ENCODE measurements at places on chromosomes 11 and 22.

DNA sequence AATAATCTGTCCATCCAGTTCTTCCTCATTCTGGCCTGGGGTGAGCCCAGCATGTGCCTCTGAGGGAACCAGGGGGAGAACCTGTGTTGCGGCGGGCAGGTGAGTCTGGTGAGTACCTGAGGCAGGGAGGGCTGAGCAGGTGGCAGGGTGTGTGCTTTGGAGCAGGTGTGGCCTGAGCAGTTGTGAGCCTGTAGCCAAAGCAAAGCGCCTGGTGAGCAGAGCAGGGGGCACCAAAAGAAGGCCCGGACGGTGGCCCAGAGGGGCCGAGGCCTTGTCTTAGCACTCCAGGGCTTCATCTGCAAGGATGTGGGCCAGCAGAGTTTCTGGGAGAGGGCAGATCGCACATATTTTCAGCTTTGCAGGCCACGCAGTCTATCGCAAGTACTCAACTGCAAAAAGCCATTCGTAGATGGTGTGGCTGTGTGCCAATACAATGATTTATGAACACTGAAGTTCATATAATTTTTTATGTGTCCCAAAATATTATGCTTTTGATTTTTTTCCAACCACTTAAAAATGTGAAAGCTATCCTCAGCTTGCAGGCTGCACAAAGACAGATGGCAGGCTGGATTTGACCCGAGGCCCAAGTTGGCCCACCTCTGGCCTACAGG is 8.7 kb downstream of the GLB1L2 start:
- no peaks in the 10 kb centered on the region for H3K36me3 ChIP-seq
- H3K4me3 ChIP-seq = no peak overlapping the region
- peak; percentile 12 for DNase-seq
- H3K4me1 ChIP-seq = no peaks in the 10 kb centered on the region
- H3K27me3 ChIP-seq = peaks cover 3% of the 10 kb centered on the region

DNA sequence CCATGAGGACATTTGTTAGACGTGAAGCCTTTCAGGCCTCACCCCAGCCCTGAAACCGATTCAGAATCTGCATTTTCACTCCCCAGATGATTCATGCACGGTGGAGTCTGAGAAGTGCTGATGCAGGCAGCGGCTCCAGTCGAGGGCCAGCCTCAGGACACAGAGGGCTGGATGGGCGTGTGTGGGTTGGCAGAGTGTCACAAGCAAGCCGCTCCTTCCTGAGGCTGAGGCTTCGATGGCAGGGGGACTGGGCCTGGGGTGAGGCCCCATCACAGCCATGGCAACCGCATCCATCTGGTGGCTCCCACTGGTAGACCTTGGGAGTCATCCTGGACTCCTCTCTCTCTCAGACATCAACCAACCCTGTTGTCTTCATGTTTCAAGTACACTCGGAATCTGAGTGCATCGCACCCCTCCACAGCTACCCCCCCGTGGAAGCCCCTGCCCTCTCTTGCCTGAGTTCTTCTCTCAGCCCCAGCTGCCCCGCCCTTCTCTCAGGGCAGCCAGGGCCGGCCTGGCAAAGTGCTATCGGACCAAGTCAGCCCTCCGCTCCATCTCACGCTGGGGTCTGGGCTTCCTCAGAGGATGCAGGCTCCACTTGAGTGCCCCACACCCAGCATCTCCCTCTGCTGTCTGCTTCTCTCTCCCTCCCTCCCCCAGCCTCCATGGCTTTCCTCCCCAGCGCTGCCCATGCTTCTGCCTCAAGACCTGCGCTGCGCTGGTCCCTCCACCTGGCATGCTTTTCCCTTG is 10.6 kb downstream of the KCNC1 start:
- H3K4me1 ChIP-seq = no peaks in the 10 kb centered on the region
- H3K36me3 ChIP-seq = no peaks in the 10 kb centered on the region
- H3K27me3 ChIP-seq = peaks cover 16% of the 10 kb centered on the region
- no peak for DNase-seq
- H3K27ac ChIP-seq = no peak overlapping the region

GRCh38 chr11:17734418-17734911 is at the start of gene KCNC1:
Gene KCNC1 (plus strand): TSS chr11:17734781. CDS start chr11:17736003, 1,222 bp downstream.
- H3K27ac ChIP-seq = peak within 1 kb of the TSS; percentile 68
- no peaks in the 10 kb centered on the region for H3K36me3 ChIP-seq
- peak; percentile 18 for DNase-seq

DNA sequence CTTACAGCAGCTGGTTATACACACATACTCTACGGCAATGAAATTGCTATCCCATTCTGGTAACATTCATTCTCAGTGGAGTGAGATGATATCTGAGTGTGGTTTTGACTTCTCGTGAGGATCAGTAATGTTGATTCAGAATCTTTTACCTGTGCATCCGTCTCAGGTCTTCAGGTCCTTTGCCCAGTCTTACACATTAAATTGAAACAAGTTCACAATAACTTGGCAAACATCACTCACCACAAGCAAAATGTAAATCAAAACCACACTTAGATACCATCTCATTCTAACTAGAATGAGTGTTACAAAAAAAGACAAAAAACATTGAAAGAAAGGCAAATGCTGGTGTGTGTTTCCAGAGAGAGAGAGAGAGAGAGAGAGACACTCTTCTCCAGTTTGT is 14.0 kb downstream of the RGL4 start:
- H3K4me1 ChIP-seq = peaks cover 73% of the 10 kb centered on the region
- no peaks in the 10 kb centered on the region for H3K27me3 ChIP-seq
- H3K36me3 ChIP-seq = peaks cover 89% of the 10 kb centered on the region
- peak overlapping the region; percentile 66 for H3K27ac ChIP-seq
- H3K4me3 ChIP-seq = no peak overlapping the region

- H3K4me3 ChIP-seq = no peak overlapping the region
- peaks cover 24% of the 10 kb centered on the region for H3K27me3 ChIP-seq
- DNase-seq = no peak
- H3K4me1 ChIP-seq = no peaks in the 10 kb centered on the region
- H3K36me3 ChIP-seq = no peaks in the 10 kb centered on the region
- no peak overlapping the region for H3K27ac ChIP-seq
Measured at GRCh38 chr22:22142661-22143060, 101.9 kb upstream of the VPREB1 start.

GRCh38 chr11:119742263-119742861 is 13.4 kb upstream of the NECTIN1 start:
- peaks cover 73% of the 10 kb centered on the region for H3K27me3 ChIP-seq
- peaks cover 3% of the 10 kb centered on the region for H3K4me1 ChIP-seq
- H3K4me3 ChIP-seq = no peak overlapping the region
- H3K27ac ChIP-seq = no peak overlapping the region

DNA sequence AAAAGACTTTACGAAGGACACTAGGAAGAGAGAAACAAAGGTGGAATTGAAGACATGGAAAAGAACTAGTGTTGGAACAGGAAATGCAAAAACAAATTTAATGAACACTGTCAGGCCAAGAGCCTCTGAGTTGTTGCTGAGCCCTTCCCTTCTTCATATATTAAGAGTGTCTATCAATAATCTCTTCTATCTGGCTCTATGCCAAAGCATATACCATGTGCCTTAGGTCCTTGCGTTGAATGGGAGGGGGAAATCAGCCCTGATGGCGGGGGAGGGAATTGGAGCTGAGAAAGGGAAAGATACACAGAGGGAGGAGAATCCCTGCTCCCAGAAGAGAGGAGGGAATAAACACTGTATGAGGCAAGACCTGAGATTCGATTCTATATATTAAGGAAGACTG is 5.5 kb upstream of the OR52B6 start:
- H3K27me3 ChIP-seq = no peaks in the 10 kb centered on the region
- no peak overlapping the region for H3K27ac ChIP-seq
- H3K36me3 ChIP-seq = no peaks in the 10 kb centered on the region
- H3K4me1 ChIP-seq = no peaks in the 10 kb centered on the region
- DNase-seq = no peak
- H3K4me3 ChIP-seq = no peak overlapping the region

DNA sequence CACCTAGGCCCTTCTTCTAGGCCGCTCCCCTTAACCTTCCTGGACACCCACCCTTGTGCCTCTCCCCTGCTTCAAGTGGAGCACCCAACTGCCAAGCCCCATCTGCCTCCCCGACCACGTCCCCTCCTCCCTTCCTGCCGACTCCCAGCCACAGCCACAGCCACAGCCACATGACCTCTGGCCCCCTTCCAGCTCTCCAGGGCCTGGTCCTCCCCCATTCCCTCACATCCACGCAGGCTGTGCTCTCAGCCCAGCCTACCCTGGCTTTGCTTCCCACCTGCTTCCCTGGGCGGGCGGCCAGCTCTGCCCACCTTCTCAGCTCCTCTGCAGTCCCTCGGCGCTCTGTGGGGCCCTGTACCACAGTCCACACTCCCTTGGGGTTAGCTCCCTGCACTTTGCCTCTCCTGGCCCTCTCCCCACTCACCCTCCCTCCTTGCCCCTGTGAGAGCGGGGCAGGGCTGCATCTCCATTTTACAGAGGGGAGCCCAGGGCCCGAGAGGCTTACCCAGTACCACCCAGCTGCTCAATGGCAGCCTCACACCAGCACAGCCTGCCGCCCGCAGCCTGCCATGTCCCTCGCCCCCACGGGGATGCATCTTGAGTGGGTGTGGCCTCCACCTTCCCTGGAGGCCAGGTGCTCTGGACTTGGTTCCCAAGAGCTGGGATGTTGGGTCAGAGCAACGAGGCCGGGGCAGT is 20.3 kb downstream of the PARVG start:
- DNase-seq = no peak
- H3K27ac ChIP-seq = no peak overlapping the region
- H3K36me3 ChIP-seq = peaks cover 37% of the 10 kb centered on the region

DNA sequence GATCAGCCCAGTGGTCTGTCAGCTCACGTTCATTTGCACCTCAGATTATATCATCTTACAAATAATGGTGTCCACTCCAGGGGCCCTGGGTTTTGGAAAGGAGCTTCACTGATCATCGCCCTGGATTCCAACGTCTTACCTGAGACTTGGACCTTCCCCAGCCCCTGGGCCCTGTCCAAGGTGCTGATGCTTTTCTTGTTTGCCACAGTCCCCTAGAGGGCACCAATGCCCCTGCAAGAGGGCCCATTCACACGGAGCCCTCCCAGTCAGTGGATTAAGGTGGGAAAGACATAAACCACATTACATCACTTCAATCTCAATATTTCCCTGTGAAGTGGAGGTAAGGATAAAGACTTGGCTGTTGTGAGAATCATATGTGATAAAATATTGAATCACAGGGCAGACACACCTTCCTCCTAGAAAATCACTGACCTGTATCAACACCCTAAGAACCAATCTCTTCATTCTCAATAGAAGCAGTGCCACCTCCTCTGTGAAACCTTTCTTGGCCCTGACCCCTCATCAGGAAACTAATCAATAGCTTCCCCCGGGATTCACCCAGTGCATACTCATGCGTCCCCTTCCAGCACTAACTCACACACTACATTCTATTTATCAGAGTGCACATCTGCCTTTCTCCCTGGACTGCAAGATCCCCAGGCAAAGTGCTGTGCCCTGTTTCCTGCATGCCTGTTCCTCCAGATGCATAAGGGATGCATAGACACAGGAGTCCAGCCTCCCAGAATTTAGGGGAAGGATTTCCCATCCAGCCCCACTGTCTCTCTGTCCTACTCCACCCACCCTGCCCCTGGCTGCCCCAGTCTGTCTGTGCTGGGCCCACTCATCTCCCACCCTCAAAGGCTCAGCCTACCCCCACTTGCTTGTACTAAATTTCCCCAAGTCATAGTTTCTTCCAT is 167.0 kb downstream of the BUD13 start:
- H3K36me3 ChIP-seq = no peaks in the 10 kb centered on the region
- no peak overlapping the region for H3K27ac ChIP-seq
- no peak overlapping the region for H3K4me3 ChIP-seq
- no peaks in the 10 kb centered on the region for H3K4me1 ChIP-seq

DNA sequence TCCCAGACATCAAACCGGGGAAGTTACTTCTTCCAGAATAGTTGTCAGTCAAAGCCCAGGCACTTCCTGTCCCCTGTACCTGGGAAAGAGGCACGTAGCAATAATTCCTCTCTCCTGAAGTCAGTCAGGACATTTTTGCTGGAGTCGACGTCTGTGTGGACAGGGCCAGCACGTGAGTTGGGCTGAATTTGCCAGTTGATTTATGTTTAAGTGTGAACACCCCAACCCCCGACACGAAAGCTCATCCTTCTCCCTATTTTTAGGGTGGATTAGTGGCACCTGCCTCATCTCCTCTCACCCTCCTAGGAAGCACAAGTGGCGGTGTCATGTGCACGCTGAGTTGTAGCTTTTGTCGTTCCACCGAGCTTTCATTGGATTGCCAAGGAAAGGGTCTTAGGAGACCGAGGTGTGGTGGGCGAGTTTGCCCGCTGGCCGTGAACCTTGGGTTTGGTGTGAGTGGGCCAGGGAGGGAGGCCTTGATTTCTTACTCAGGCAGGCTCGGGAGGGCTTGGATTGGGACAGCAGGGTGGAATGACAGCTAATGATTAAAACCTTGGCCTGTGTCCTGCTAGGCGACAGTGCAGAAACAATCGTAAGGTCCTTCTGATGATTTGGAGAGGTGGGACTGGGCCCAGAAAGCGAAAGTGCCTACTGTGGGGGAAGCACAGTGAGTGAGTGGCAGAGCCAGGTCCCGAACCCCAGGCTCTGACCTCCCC is 87.0 kb upstream of the CRYBB3 start:
- peaks cover 20% of the 10 kb centered on the region for H3K4me1 ChIP-seq
- H3K27ac ChIP-seq = peak overlapping the region; percentile 24
- peaks cover 10% of the 10 kb centered on the region for H3K27me3 ChIP-seq
- DNase-seq = no peak

DNA sequence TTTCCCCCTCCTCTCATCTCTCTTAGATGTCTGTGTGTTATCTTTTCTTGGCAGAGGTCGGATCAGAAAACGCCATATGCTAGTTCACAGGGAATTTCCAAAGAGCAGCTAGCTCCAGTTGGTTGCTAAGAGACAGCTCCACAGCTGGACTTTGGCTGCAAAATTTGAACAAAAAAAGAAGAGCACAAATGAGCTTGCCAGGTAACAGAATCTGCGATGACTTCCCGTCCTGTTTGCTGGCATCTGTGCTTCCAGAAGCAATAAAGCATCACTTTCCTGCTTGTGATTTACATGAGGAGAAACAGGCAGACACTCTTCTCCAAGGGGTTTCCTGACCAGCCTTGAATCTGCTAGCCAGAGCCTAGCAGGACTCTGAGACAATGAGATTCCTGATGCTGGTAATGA is 596.0 kb upstream of the B3GAT1 start:
- no peak overlapping the region for H3K27ac ChIP-seq
- peaks cover 3% of the 10 kb centered on the region for H3K27me3 ChIP-seq
- H3K36me3 ChIP-seq = no peaks in the 10 kb centered on the region
- H3K4me1 ChIP-seq = no peaks in the 10 kb centered on the region
- no peak overlapping the region for H3K4me3 ChIP-seq
- no peak for DNase-seq

GRCh38 chr11:118437208-118438125 is 1.2 kb downstream of the KMT2A start:
- peaks cover 23% of the 10 kb centered on the region for H3K36me3 ChIP-seq
- peaks cover 4% of the 10 kb centered on the region for H3K27me3 ChIP-seq
- peak overlapping the region; percentile 94 for H3K27ac ChIP-seq
- peak; percentile 67 for DNase-seq

DNA sequence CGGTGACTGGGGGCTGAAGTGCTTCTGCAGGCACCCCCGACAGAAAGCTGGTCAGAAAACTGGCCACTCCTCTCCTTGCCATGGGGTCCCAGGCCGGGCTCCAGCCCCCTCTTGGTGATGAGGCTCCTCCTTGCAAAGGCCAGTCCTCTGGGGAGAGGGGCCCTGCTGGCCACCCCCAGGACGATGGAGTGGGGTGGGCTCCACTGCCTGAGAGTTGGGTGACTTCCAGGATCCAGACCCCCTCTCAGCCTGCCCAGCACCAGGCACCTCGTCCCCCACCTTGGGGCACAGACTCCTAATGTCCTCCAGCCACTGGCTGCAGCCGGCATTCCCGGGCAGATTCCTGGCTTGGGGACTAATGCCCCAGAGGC is 441 bp upstream of the RPS6KA4 start:
- peaks cover 39% of the 10 kb centered on the region for H3K4me1 ChIP-seq
- no peak for DNase-seq
- peak overlapping the region; percentile 69 for H3K4me3 ChIP-seq
- no peaks in the 10 kb centered on the region for H3K27me3 ChIP-seq
- peaks cover 31% of the 10 kb centered on the region for H3K36me3 ChIP-seq

All from activated naive CD4-positive, alpha-beta T cell treated with anti-CD3 and anti-CD28 coated beads, Interleukin-2, amount 10 ng/mL, durations not matched to agents 7 days and 5 days (primary cell).